Skin of body (tissue), 3 donors: ENCODE measurements at places on chromosomes 16 and 17. TPM values are rescaled to one million over a fixed set of nuclear protein-coding genes. Genes with fewer than 3 reads are reported as not detected.

- no peak for DNase-seq
These were observed 165.4 kb downstream of the PRKCA start for GRCh38 chr17:66467766-66468165.

DNA sequence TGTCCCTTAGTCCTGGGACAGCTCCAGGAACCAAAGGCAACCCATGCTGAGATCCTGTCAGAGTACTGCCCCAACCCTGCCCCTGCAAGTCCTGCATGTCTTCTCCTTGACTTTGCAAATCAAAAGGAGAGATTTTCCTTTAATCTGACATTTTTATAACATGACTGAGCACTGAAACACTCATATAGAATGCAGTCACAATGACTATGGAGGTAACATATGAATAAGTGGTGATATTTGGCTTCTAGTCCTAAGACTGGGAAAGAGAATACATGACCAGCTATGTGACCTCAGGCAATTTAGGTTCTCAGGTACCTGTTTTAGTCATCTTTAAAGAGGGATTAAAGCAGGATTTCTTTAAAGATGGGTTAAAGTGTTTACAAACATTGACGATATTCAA, 941.6 kb upstream of the CDH8 start:
- no peak for DNase-seq

GRCh38 chr17:37802712-37803416, 58.0 kb upstream of the HNF1B start:
- DNase-seq, result no peak

DNA sequence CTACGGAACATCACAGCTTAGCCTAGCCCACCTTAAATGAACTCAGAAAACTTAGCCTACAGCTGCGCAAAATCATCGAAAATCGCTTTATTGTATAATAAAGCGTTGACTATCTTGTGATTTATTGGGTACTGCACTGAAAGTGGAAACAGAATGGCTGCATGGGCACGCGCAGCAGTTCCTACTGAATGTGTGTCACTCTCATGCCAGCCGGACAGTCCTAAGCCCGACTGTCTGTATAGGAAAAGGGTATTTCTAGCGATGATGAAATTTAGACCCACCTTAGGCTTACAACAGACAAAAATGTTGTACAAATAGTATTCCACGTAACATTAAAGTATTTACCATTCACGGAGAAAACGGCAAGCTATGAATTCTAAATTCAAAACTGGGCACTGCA, 9.3 kb downstream of the FBXO31 start:
- no peak for DNase-seq

- DNase-seq, result no peak
These were observed 87.3 kb upstream of the RPL38 start for GRCh38 chr17:74116087-74116717.

- DNase-seq, result peak; percentile 30
These were observed 20.0 kb upstream of the RNF135 start for GRCh38 chr17:30950669-30951399.

- no peak for DNase-seq
These were observed 9.8 kb upstream of the SMTNL2 start for GRCh38 chr17:4574448-4575045.

DNA sequence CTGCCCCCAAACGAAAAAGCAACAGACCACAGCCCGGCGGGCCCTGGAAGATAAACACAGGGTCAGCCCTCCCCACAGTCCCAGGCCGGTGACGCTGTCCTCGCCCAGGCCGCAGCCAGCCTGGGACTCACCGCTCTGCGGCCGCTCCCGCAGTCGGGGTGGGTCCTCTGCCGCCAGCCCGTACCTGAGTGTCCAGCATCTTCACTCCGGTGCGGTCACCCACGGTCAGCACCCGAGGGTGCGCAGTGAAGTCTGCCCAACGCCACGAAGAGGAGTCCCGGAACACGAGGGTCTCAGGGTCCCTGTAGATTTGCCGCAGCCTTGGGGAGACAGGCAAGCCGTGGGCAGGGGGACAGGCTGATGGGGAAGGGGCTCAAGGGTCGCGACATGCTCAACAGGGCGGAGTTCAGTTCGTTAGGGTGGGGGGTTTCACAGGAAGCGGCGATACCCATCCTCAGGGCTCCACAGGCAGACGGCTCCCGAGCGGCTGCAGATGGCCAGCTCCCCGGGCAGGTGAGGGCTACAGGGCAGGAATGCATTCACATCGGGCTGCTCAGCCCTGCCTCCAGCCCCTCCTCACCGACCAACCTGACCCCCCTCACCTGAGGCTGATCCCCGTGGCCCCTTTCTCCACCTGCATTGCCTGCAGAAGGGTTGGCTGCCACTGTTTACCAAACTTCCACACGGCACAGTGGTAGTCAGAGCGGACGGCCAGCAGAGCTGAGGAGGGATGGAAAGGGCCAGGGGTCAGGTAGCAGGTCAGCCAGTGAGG, 5.5 kb downstream of the TAF1C start:
- no peak for DNase-seq

DNA sequence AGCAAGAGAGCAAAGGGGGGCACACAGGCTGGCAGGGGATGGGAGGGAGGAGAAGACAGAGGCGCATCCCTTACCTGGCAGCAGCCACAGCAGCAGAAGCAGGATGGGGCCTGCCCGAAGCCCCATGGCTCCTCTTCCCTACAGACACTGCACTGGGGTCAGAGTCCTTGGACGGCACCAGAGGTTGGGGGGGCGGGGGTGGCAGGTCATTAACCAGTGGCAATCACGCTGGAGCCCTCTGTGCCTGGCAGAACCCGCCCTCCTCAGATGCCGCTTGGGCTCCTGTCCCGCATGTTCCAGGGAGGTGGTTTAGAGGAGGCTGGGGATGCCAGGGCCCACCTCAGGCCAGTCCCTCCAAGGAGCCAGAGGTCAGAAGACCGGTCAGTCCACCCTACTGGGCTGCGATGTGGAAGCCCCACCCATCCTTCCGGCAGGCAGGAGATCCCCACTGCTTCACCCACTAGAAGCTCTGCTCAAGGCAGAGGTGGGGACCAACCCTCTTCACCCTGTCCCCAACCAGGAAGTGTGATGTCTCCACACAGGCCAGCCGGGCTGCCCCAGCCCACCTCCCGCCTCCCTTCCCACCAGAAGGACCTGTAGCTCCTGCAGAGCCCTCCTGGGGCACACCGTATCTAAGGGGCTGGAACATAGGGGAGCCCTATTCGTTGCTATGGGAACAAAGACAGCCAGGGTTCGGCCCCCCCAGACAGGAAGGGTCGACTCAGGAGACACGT, 11.7 kb downstream of the ZG16B start:
- DNase-seq, result no peak

- DNase-seq, result no peak
These were observed 62.8 kb upstream of the ADCY9 start for GRCh38 chr16:4179020-4179419.

GRCh38 chr16:16118337-16118736, 105.0 kb downstream of the ABCC6 start:
- DNase-seq, result no peak

DNA sequence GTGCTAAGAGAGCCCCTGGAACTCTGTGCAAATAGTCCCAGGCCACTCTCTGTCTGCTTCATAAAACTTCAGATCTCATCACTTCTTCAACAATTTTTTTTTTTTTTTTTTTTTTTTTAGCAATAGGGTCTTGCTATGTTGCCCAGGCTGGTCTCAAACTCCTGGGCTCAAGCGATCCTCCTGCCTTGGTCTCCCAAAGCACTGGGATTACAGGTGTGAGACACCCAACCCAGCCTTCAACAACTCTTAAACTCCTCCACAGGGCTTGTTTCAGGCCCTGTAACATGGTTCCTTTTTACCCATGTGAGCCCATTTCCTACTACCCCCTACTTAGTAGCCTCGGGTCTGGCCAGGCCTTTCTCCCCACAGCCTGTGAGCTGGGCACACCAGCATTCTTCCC, 39.3 kb upstream of the ICAM2 start:
- DNase-seq, result no peak

GRCh38 chr17:57166803-57167202, 81.8 kb downstream of the AKAP1 start:
- DNase-seq, result no peak

- DNase-seq, result no peak
These were observed 299.6 kb downstream of the MAP2K4 start for GRCh38 chr17:12320286-12320685.

- no peak for DNase-seq
These were observed 12.0 kb downstream of the CRLF3 start for GRCh38 chr17:30812218-30813177.

- DNase-seq, result no peak
These were observed 4.7 kb downstream of the NAGPA start for GRCh38 chr16:5028950-5029475.

DNA sequence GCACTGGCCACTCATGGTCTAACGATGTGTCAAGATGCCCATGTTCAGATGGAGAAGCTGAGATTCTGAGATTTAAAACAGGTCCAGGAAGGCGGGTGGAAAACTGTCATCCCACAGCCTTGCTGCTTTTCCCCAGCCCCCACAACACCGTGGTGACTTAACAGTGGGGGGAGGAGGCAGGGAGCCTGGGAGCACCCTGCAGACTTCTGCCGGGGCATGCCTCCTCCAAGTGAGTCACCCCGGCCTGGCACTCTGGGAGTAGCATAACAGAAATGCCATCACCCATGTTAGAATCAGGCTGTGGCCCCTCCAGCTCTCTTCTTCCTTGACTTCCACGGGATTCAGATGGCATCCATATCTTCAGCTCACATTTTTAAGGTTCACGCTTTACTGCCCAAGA, 164.8 kb downstream of the CBLN1 start:
- no peak for DNase-seq

DNA sequence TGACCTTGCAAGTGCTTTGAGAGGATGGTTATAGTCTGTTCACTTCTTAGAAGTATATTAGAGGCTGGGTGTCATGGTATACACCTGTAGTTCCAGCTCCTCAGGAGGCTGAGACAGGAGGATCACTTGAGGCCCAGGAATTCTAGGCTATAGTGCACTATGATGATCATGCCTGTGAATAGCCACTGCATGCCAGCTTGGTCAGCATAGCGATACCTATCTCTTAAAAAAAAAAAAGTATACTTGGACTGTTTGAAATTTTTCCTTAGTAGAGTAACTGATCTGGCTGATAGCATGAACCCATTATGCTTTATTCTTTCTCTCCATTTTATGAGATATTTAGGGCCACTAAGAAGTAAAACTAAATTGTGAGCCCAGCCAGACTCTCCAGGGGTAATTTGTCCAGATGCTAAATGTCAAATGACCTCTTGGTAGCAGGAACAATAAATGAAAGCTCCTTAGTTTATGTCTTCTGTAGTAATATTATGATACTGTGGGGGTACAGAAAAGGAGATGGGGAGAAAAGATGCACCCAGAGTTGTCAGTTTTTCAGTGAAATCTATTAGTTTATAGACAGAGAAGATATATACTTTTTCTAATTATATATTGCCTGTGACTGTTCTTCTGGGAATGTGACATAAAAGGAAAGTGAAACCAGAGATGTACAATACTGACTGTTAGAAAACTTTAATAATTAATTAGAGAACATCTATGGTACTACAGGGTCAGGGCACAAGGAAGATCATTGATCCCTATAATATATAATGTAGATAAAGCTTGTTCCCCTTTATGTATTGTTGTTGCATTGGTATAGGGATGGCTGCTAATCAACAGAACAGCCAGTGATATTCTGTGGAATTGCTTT, 335.3 kb upstream of the TBX2 start:
- no peak for DNase-seq

DNA sequence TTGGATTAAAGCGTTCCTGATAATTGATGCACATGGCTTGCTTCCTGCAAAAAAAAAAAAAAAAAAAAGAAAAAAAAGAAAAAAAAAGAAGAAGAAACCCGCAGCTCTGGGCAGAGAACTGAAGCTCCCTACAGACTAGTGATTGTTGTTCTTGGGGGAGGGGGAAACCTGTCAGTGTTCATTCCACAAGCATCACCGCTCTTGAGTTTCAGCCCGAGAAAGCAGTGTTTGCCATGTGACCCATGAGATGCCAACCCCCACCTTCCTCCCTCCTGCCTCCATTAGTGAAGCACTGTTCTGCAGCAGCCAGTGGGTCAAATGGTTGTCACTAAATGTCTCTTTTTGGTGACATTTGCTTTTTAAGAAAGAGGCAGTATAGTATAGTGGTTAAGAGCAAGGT, 1.7 kb downstream of the USP43 start:
- no peak for DNase-seq

DNA sequence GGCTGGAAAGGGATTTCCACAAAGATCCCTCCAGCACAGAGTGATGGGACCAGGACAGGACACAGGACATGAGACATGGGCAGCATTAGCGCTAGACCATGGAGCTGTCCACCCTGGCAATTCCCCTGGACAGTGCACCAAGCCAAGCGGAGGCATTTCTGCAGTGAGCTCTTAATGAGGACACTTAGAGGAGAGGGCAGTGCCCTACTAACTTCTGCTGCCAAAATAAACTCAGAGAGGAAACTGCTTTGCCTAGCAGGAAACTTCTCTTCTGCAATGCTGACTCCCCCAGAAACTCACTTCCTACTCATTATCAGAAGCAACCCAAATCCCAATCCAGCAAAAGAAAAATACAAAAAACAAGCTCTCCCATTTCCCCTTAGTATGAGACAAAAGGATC, 119.2 kb downstream of the HS3ST2 start:
- DNase-seq, result no peak

DNA sequence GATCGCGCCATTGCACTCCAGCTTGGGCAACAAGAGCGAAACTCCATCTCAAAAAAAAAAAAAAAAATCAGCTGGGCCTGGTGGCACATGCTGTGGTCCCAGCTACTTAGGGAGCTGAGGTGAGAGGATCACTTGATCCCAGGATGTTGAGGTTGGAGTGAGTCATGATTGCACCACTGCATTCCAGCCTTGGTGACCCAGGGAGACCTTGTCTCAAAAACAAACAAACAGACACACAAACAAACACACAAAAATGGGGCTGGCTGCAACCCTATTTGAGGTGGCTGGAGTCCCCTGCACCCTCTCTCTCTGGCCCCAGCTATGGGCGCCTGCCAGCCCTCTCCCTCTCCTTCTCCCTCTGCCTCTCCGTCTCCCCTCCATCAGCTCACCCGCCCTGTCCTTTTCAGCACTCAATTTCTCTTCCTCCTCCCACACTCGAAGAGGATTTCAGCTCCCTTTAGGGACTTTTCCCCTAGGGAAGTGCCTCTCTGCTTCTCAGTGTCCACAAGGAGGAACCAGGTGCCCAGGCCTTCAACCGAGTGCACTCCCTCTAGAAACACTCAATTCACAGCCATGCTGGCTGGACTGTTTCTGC, 17.5 kb upstream of the TFAP4 start:
- no peak for DNase-seq

GRCh38 chr16:86761111-86762031, 183.0 kb downstream of the FOXL1 start:
- no peak for DNase-seq

TBC1D26 gene
- total RNA-seq, result 0.49 TPM

IGSF6 gene
- total RNA-seq, result 4.9 TPM

TLCD2 gene
- total RNA-seq, result 4.6 TPM

PKMYT1 gene
- total RNA-seq, result 3.6 TPM

KRTAP1-1 gene
- total RNA-seq, result 7.5 TPM

DPEP2 gene
- total RNA-seq, result 1.8 TPM

CA5A gene
- not detected for total RNA-seq

KRT31 gene
- 52.1 TPM for total RNA-seq
